ENCODE measurements at places on chromosomes 11 and 22.

GRCh38 chr11:108931168-108931567, 266.3 kb downstream of the DDX10 start:
- DNase-seq: no peak

GRCh38 chr11:58617976-58618557, 4.4 kb upstream of the CNTF start:
- DNase-seq: no peak

DNA sequence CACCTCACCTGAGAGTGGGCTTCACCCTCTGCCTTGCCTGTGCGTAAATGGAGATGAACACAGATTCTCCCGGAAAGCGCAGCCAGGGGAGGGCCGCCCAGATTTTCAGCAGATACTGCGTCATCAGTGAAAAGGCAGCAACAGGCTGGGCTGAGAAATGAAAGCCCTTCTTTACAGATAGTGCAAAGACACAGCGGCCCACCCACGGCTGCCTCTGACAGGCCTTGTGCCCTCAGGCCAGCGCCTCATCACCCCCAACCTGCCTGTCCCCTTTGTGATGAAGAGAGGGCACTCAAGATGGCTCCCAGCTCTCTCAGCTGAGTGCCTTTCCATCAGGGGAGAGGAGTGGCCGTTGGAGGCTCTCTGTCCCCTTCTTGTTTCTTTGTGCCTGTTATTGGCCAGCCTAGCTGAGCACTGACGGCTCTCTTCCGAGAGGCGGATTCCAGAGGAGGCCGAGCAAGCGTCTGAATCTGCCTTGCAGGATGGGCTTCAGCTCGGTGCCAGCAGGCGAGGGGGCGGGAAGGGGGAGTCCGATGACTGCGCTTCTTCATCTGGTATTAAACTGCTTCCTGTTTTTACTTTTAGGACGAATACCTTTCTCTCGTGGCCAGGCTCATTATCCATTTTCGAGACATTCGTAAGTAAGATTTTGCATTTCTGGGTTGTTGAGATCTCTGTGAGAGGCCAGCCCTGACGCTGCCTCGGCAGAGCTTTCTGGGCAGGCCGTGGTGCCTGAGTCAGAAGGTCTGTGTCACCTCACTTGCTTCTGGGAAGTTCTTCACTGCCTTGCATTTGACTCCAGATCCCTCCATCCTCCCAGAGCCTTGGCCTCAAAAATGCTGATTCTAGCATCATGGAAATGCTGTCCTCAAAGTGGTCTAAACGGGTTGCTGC, 43.7 kb downstream of the MED15 start:
- no peak for DNase-seq

DNA sequence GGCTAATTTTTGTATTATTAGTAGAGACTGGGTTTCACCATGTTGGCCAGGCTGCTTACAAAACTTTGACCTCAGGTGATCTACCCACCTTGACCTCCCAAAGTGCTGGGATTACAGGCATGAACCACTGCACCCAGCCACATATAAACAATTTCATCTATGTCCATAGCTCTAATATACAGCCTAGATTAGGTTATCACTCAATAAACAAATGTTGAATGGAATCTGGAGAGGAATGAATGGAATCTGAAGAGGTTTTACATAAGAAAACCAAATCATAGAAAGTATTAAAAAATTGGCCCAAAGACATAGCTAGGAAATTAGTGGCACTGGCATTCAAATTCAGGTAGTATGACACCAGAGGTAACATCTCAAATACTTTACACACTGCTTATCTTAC, 1401.4 kb upstream of the TENM4 start:
- DNase-seq: no peak

- no peak for DNase-seq
Observed at GRCh38 chr22:18075101-18075719, 2.6 kb upstream of the PEX26 start.

- DNase-seq: no peak
Observed at GRCh38 chr11:62046568-62047100, 77.2 kb upstream of the INCENP start.

DNA sequence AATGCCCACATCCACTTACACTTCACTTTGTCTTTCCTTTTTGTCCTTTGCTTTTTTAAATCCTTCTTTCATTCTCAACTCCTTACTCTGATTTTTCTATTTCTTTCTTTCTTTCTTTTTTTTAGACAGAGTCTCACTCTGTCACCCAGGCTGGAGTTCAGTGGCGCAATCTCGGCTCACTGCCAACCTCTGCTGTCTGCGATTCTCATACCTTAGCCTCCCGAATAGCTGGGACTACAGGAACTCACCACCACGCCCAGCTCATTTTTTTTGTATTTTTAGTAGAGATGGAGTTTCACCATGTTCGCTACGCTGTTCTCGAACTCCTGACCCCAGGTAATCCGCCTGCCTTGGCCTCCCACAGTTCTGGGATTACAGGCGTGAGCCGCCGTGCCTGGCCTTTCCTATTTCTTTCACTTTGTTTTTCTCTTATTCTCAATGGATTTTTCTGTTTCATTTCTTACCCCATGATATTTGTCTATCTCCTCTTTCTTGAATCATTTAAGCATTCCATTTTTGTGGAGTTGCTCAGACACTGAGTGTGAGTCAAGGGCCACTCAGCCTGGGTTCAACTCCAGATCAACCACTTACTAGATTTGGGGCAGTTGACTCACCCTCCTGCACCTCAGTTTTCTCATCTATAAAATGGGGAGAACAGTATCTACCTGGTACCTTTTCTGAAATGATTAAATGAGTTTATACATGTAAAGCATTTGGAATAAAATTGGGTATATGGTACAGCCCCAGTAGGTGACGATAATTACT, 7.6 kb downstream of the KCNJ5 start:
- no peak for DNase-seq

DNA sequence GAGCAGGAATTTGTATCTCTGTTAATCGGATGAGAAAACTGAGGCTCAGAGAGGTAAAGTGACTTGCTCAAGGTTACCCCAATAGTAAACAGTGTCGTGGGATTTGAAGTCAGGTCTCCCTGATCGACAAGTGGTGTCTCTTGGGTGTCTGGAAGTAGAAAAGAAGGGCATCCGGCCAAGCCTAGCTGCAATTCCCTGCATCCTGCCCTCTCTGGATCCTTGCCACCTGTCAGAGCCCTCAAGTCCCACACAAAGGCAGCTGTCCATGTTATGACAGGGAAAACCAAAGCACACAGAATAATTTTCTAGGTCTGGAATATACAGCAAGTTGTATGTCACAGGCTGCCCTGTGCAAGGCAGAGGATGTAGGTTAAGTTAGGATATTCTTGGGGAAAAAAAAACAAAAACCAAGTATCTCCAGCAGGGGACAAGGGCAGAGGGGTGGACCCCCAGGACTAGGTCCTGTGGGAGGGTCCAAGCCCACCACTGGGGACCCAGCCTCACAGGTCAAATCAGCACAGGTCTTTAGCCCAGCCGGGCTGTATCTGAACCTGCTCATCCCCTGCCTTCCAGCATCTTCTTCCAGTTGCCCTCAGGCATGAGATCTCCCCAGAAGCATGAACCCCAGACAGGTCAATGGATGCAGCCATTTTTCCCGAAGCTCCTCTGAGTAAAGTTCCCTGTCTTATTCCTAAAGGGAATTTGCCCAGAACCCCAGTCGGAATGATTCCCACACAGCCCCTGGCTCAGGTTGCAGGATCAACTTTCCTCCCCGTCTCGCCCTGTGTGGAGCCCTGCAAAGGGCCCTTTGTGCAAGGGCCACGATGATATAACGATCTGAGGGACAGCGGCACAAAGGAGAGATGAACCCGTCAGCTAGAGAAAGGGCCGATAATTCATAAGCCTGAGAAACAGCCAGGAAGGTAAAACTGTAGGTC, 15.0 kb downstream of the USH1C start:
- no peak for DNase-seq

DNA sequence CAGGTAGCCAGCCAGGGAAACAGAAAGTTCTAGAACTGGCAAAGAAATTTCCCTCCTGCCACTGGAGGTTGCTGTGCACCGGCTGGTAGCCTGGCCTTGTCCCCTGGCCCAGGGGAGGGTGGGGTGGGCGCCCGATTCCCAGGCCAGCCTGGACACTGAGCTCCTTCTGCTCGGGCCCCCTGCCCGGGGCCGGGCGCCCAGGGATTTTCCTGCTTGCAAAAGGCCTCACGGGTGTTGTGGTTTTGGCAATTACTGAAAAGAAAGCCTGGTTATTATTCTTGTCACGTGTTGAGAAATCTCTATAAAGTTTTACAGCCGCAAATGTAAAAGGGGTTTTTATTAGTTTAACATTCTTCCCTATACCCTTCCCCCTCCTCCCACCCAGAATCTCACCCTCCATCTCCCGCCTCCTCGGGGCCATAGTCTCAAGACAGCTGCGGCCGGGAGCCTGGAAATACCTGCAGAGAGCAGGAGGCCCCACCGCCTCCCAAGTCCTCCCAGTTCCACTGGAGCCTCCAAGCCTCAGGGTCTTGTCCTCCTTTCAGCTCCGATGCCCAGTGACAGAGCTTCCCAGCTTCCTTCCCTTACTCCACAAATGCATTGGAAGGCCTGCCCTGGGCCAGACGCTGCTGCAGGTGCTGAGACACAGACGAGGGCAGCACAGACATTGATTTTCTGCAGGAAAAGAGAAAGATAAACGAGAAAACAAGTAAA, 1515.6 kb downstream of the TBC1D22A start:
- DNase-seq: no peak

- no peak for DNase-seq
Observed at GRCh38 chr11:122746611-122747244, 91.2 kb downstream of the UBASH3B start.

GRCh38 chr11:83663446-83663845, 377.3 kb upstream of the CCDC90B start:
- DNase-seq: no peak

DNA sequence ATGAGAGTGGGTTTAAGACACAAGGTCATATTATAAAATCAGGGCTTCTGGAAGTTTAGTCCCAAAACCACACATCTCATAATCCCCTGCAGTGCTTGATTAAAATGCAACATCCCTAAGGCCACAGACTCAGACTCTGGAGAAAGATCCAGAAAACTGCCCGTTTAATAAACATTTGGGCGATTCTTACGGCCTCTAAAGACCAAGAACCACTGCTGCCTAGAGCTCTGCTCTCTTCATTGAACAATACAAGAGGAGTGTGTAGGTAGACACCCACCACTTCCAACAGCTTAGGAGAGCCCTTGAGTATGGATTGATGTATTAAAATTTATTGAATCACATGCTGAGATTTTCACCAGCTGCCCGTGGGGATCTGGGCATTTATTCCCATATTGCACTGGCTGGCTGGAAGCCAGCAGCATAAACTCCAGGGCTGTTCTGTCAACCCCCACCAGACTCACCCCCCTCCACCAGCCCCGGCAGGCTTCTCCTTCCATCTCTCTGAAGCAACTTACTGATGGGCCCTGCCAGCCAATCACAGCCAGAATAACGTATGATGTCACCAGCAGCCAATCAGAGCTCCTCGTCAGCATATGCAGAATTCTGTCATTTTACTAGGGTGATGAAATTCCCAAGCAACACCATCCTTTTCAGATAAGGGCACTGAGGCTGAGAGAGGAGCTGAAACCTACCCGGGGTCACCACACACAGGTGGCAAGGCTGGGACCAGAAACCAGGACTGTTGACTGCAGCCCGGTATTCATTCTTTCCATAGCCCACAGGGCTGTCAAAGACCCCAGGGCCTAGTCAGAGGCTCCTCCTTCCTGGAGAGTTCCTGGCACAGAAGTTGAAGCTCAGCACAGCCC, 749 bp upstream of the BEST1 start:
- DNase-seq: peak; percentile 59

GRCh38 chr11:65500387-65501185, 1.7 kb downstream of the MALAT1 start:
- no peak for DNase-seq

Measured in 8988T (cell line).